Regular cardiac myocyte (primary cell): ENCODE measurements at places on chromosomes 1 and 21. TPM values are rescaled to one million over a fixed set of nuclear protein-coding genes. Genes with fewer than 3 reads are reported as not detected.

COL8A2 gene
- 0.58 and 2.0 TPM in 2 replicates for total RNA-seq

S100PBP gene
- total RNA-seq = 36.6 and 37.5 TPM in 2 replicates

PLA2G2C gene
- total RNA-seq = not detected in 2 replicates

NBPF3 gene
- total RNA-seq = 12.3 and 23.7 TPM in 2 replicates

CADM3 gene
- 0.28 TPM in 1 of 2 replicates, not detected in the other for total RNA-seq

PAPPA2 gene
- total RNA-seq = 2.9 and 4.8 TPM in 2 replicates

CLSTN1 gene
- 83.4 and 92.7 TPM in 2 replicates for total RNA-seq

RAB42 gene
- 0.58 and 2.0 TPM in 2 replicates for total RNA-seq

TMEM82 gene
- total RNA-seq = not detected in 2 replicates

CLIC4 gene
- 403 and 463 TPM in 2 replicates for total RNA-seq

CD247 gene
- under 0.01 and 0.28 TPM in 2 replicates for total RNA-seq

RBM11 gene
- total RNA-seq = 0.19 and 0.85 TPM in 2 replicates

ITLN2 gene
- total RNA-seq = 1.4 TPM in 1 of 2 replicates, not detected in the other

TCP10L gene
- total RNA-seq = 0.19 and 0.85 TPM in 2 replicates

TEX38 gene
- total RNA-seq = not detected in 2 replicates

PTAFR gene
- under 0.01 TPM in 2 replicates for total RNA-seq

RYR2 gene
- under 0.01 TPM in 1 of 2 replicates, not detected in the other for total RNA-seq

COL16A1 gene
- 14.2 and 97.5 TPM in 2 replicates for total RNA-seq

LIPI gene
- not detected in 2 replicates for total RNA-seq

CD48 gene
- not detected in 2 replicates for total RNA-seq

RORC gene
- total RNA-seq = not detected in 2 replicates

SYT6 gene
- total RNA-seq = not detected in 2 replicates

ST6GALNAC3 gene
- total RNA-seq = 0.77 and 0.85 TPM in 2 replicates

COL24A1 gene
- 0.19 and 0.56 TPM in 2 replicates for total RNA-seq

KCNH1 gene
- 0.19 TPM in 1 of 2 replicates, not detected in the other for total RNA-seq

LCE2C gene
- not detected in 2 replicates for total RNA-seq

LEFTY2 gene
- total RNA-seq = under 0.01 TPM in 1 of 2 replicates, not detected in the other

SPRR2G gene
- not detected in 2 replicates for total RNA-seq

GBP7 gene
- total RNA-seq = not detected in 2 replicates

CZIB gene
- total RNA-seq = 44.3 and 48.5 TPM in 2 replicates

GBP4 gene
- total RNA-seq = 1.1 and 2.3 TPM in 2 replicates
